Activated naive CD4-positive, alpha-beta T cell treated with anti-CD3 and anti-CD28 coated beads, Interleukin-2, amount 10 ng/mL, durations not matched to agents 5 hours and 36 hours (primary cell): ENCODE measurements at places on chromosomes 2 and 18. TPM values are rescaled to one million over a fixed set of nuclear protein-coding genes. Genes with fewer than 3 reads are reported as not detected.

The KCNJ3 gene
- total RNA-seq, result not detected

The SP5 gene
- not detected for total RNA-seq

The AMER3 gene
- total RNA-seq, result not detected

The CD226 gene
- 65.4 TPM for total RNA-seq

The MERTK gene
- 0.13 TPM for total RNA-seq

The CYP27A1 gene
- 0.10 TPM for total RNA-seq

The GALNT3 gene
- 8.5 TPM for total RNA-seq

The IL36A gene
- not detected for total RNA-seq

The TACR1 gene
- total RNA-seq, result not detected

The CBLN2 gene
- not detected for total RNA-seq

The ERBB4 gene
- not detected for total RNA-seq

The PLEKHA3 gene
- total RNA-seq, result 22.1 TPM

The STK16 gene
- total RNA-seq, result 35.1 TPM

The MMADHC gene
- 90.5 TPM for total RNA-seq

The LOXHD1 gene
- 0.02 TPM for total RNA-seq

The FN1 gene
- total RNA-seq, result 3.0 TPM

The SATB2 gene
- total RNA-seq, result 0.07 TPM

The GAD1 gene
- 0.38 TPM for total RNA-seq

The INHA gene
- total RNA-seq, result not detected

The B3GNT2 gene
- total RNA-seq, result 27.8 TPM

The DCAF17 gene
- total RNA-seq, result 16.0 TPM

The CNGA3 gene
- not detected for total RNA-seq

The CNRIP1 gene
- not detected for total RNA-seq

The PMAIP1 gene
- total RNA-seq, result 16.9 TPM

The DUSP19 gene
- total RNA-seq, result 1.2 TPM

The SLC9A4 gene
- 0.13 TPM for total RNA-seq

The RNF149 gene
- 105 TPM for total RNA-seq

The KCNG3 gene
- 0.07 TPM for total RNA-seq
